Natural killer cell treated with Interleukin-12 subunit alpha and Interleukin-12 subunit beta and Interleukin-15 and Interleukin-18, amount 100 ng/mL, for 72 hours (primary cell): ENCODE measurements at places on chromosomes 3 and 15. TPM values are rescaled to one million over a fixed set of nuclear protein-coding genes. Genes with fewer than 3 reads are reported as not detected.

- no peaks in the 10 kb centered on the region for H3K36me3 ChIP-seq
- DNase-seq, result no peak
- H3K4me3 ChIP-seq, result no peak overlapping the region
- H3K4me1 ChIP-seq, result no peaks in the 10 kb centered on the region
These were observed 15.1 kb downstream of the GMNC start for GRCh38 chr3:190847436-190847835.

DNA sequence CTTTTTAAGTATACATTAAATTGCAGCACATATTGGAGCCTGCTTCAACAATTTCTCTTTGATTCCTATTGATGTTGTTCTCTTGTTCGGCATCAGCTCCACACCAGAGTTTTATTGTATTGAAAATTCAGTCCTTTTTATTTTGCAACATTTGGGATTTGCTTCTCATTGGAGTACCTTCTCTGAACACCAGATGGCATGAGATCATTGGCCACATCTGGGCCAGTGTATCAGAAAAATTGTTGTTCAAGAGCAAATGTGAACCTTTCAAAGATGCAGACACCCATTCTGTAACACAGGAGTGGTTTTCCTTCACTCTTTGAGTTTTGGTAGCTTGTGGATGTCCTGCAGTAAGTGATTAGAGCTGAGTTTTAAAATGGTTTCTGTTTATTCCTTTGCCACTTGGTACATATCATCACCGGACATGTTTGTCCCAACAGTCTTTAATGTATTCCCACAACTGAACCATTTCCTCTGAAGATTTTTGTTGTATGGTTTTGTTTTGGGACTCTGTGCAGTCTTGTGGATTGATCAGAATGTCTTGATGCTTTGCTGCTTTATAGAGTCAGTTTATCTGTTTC is 96.1 kb downstream of the MCTP2 start:
- H3K36me3 ChIP-seq, result peaks cover 43% of the 10 kb centered on the region
- DNase-seq, result peak; percentile 8
- peaks cover 64% of the 10 kb centered on the region for H3K4me1 ChIP-seq
- no peaks in the 10 kb centered on the region for H3K27me3 ChIP-seq

- H3K27ac ChIP-seq, result peak overlapping the region; percentile 12
- H3K27me3 ChIP-seq, result no peaks in the 10 kb centered on the region
- H3K4me1 ChIP-seq, result peaks cover 25% of the 10 kb centered on the region
These were observed 20.9 kb downstream of the RAF1 start for GRCh38 chr3:12643010-12643380.

- H3K4me3 ChIP-seq, result no peak overlapping the region
- no peak for DNase-seq
- H3K27ac ChIP-seq, result no peak overlapping the region
- no peaks in the 10 kb centered on the region for H3K27me3 ChIP-seq
These were observed 128.7 kb upstream of the MB21D2 start for GRCh38 chr3:193046371-193046770.

DNA sequence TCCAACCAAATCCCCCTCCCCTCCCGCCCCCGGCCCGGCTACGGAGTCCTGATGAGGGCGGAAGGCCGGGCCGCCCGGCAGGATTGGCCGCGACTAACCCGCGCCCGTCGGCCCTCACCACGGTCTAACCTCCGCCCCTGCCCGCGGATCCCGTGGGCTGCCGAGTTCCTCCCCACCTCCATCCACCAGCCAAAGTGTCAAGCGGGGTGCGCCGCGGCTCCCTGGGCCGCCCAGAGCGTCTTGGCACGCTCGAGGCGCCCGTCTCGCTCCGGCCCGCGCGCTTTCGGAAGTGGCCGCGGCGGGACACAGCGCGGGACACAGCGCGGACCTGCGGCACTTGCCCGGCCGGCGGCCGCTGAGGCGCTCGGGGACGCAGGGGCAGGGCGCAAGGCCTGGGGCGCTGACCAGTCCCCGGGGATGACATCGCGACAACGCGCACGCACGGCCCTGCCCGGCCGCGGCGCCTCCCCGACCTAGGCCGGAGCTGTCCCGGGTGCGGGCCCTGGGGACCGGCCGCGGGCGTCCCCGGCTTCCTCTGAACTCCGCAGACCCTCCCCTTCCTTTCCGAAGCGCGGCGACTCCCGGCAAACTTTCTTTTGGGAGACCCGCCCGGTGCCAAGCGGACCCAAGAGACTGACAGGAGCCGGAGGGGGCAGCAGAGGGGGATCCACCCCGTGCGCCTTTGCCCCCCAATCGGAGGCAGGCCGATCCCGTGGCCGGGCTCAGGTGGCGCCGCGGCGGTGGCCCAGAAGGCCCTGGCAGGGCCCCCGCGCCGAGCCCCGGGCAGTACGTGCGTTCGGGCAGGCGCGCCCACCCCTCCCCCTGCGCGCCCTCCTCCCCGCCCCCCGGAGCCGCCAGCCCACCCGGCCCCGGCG is 112.8 kb upstream of the ICE2 start:
- H3K4me1 ChIP-seq, result peaks cover 50% of the 10 kb centered on the region
- DNase-seq, result peak; percentile 71
- H3K27me3 ChIP-seq, result no peaks in the 10 kb centered on the region
- peak overlapping the region; percentile 89 for H3K4me3 ChIP-seq
- peak overlapping the region; percentile 91 for H3K27ac ChIP-seq
- H3K36me3 ChIP-seq, result peaks cover 14% of the 10 kb centered on the region

Gene DAPK2
- 0.76 TPM for total RNA-seq

Gene CCDC39
- total RNA-seq, result not detected

DNA sequence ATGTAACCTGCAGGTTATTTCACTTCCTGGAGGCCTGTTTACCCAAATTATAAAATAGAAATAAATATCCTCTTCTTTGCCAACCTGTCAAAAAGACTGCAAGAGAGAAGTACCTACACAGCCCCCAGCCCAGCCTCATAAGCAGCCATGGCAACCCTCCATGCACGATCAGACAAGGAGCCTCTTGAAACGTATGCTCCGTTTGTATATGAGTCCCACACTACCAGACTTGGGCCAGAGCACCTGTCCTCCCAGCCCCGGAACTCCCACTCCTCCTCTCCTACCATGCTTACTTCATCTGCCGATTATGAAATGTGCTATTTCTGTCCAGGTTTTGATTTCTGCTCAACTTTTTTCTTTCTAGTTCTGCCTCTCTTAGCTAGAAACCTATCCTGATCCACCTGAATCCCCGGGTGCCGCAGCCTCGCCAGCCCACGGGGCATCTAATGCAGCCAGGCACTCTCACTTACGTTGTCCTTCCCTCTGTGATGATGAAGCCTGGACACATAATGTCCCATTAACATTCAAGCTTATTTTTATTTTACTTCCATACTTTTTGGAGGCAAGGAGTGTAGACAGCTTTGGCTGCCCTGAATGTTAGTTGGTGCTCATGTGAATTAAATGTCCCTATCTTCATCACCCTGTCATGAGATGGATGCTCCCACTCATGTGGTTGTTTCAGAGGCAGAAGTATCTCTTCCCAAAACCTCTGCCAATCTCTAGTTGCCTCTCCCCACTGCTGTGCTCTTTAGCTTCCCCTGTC is 73.8 kb downstream of the MB21D2 start:
- no peak overlapping the region for H3K4me3 ChIP-seq
- peaks cover 12% of the 10 kb centered on the region for H3K27me3 ChIP-seq
- DNase-seq, result no peak
- no peaks in the 10 kb centered on the region for H3K36me3 ChIP-seq
- H3K27ac ChIP-seq, result no peak overlapping the region

Gene VGLL3
- total RNA-seq, result not detected

Gene SLC22A13
- 1.3 TPM for total RNA-seq

GRCh38 chr15:67080900-67081431 is 15.6 kb downstream of the SMAD3 start:
- no peaks in the 10 kb centered on the region for H3K27me3 ChIP-seq
- H3K27ac ChIP-seq, result peak overlapping the region; percentile 78
- H3K4me1 ChIP-seq, result peaks cover 78% of the 10 kb centered on the region
- H3K4me3 ChIP-seq, result peak overlapping the region; percentile 45
- DNase-seq, result no peak

GRCh38 chr15:78880242-78880533 is 7.5 kb downstream of the MORF4L1 start:
- H3K27me3 ChIP-seq, result no peaks in the 10 kb centered on the region
- H3K4me1 ChIP-seq, result peaks cover 34% of the 10 kb centered on the region
- H3K4me3 ChIP-seq, result peak overlapping the region; percentile 4
- peaks cover 9% of the 10 kb centered on the region for H3K36me3 ChIP-seq
- H3K27ac ChIP-seq, result peak overlapping the region; percentile 56
- no peak for DNase-seq

- H3K4me3 ChIP-seq, result no peak overlapping the region
- no peak for DNase-seq
- no peak overlapping the region for H3K27ac ChIP-seq
- H3K4me1 ChIP-seq, result no peaks in the 10 kb centered on the region
These were observed 116.4 kb downstream of the SENP2 start for GRCh38 chr3:185702262-185703225.

GRCh38 chr3:50652709-50653108 is 22.0 kb upstream of the DOCK3 start:
- H3K4me3 ChIP-seq, result no peak overlapping the region
- H3K27ac ChIP-seq, result no peak overlapping the region
- H3K36me3 ChIP-seq, result no peaks in the 10 kb centered on the region
- H3K27me3 ChIP-seq, result no peaks in the 10 kb centered on the region

Gene FGD5
- total RNA-seq, result not detected

Gene CLDN18
- total RNA-seq, result not detected

- H3K4me1 ChIP-seq, result peaks cover 70% of the 10 kb centered on the region
- DNase-seq, result no peak
- H3K27ac ChIP-seq, result peak overlapping the region; percentile 15
- no peaks in the 10 kb centered on the region for H3K27me3 ChIP-seq
- no peak overlapping the region for H3K4me3 ChIP-seq
- no peaks in the 10 kb centered on the region for H3K36me3 ChIP-seq
These were observed 4.9 kb upstream of the PPP1R2 start for GRCh38 chr3:195548006-195548405.

GRCh38 chr3:168341956-168342936 is 246.5 kb upstream of the GOLIM4 start:
- no peak for DNase-seq
- H3K27ac ChIP-seq, result no peak overlapping the region
- no peaks in the 10 kb centered on the region for H3K27me3 ChIP-seq
- H3K4me1 ChIP-seq, result no peaks in the 10 kb centered on the region
- H3K4me3 ChIP-seq, result no peak overlapping the region
- no peaks in the 10 kb centered on the region for H3K36me3 ChIP-seq

GRCh38 chr3:46619845-46620778 is 7.8 kb downstream of the FAM240A start:
- H3K4me1 ChIP-seq, result no peaks in the 10 kb centered on the region
- DNase-seq, result no peak
- H3K27me3 ChIP-seq, result peaks cover 52% of the 10 kb centered on the region
- no peaks in the 10 kb centered on the region for H3K36me3 ChIP-seq
- no peak overlapping the region for H3K4me3 ChIP-seq

Gene CPNE9
- not detected for total RNA-seq

DNA sequence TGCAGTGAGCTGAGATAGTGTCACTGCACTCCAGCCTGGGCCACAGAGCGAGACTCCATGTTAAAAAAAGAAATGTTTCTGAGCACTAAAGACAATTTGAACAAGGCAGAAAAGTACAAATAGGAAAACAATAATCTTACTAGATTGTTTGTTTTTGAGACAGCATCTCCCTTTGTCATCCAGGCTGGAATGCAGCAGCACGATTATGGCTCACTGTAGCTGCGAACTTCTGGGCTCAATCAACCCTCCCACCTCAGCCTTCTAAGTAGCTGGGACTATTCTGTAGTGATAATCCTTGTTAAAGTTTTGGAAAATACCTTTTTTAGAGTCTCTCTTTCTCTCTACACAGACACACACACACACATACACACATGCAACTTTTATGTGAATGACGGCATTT is 107.1 kb downstream of the LPP start:
- H3K4me1 ChIP-seq, result peaks cover 10% of the 10 kb centered on the region
- no peak overlapping the region for H3K4me3 ChIP-seq
- H3K36me3 ChIP-seq, result no peaks in the 10 kb centered on the region
- H3K27me3 ChIP-seq, result no peaks in the 10 kb centered on the region

GRCh38 chr3:72338942-72339669 is 509.1 kb downstream of the SHQ1 start:
- DNase-seq, result peak; percentile 64
- no peaks in the 10 kb centered on the region for H3K36me3 ChIP-seq
- H3K27me3 ChIP-seq, result no peaks in the 10 kb centered on the region
- no peak overlapping the region for H3K27ac ChIP-seq

DNA sequence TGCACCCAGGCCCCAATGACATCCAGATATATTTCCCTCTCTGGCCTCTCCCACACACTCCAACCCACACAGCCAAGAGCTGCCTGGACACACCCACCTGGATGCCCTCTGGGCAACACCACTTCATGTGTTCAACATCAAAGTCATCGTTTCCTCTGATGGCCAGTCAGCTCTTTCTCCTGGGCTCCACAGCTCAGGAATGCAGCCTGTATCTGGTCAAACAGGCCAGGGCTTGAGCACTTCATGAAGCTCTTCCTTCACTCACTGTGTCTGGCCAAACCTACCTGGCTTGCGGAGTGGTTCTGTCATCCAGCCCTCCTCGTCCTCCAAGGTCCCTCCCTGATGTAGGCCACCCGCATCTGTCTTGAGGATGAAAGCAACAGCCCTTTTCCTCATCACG is 35.8 kb upstream of the SLC6A11 start:
- H3K4me1 ChIP-seq, result peaks cover 9% of the 10 kb centered on the region
- no peak overlapping the region for H3K27ac ChIP-seq
- H3K36me3 ChIP-seq, result no peaks in the 10 kb centered on the region
- H3K4me3 ChIP-seq, result no peak overlapping the region
- no peak for DNase-seq

DNA sequence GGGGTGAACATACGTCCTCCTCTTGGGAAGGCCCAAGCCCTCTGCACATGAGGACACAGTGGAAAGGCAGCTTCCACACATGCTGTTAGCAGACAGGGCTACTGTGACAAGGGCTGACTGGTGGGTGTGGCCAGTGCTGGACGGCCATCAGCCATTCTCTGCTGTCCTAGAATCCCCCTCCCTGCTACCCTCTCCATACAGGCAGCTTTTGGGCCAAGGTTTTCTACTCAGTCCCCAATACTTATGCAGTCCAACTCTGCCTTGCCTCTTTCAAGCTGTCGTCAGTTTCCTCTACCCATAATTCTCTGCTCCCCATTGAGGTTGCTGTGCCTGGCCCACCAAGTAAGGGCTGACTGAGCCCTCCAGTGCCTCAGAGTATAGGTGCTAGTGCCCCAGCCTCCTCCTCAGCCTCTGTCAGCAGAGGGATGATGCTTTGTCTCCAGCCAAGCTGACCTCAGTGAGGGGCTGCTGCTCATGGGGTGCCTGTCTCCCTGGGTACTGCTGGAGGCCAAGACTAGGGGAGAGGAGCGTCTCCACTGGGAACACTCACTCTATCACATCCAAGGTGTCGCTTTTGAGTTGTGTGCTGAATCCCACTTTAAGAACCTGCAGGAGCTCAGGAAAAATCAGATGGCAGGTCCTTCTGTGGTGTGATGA is 2.8 kb downstream of the LOXL1 start:
- peak overlapping the region; percentile 57 for H3K4me3 ChIP-seq
- no peak for DNase-seq
- H3K4me1 ChIP-seq, result peaks cover 12% of the 10 kb centered on the region
- no peaks in the 10 kb centered on the region for H3K36me3 ChIP-seq
- H3K27me3 ChIP-seq, result peaks cover 10% of the 10 kb centered on the region

Gene MYO1E
- 20.0 TPM for total RNA-seq

Gene ARPP21
- total RNA-seq, result not detected

Gene LRRC31
- not detected for total RNA-seq

GRCh38 chr15:78051596-78051995 is 25.9 kb downstream of the TBC1D2B start:
- DNase-seq, result no peak
- H3K27ac ChIP-seq, result peak overlapping the region; percentile 91
- peaks cover 73% of the 10 kb centered on the region for H3K4me1 ChIP-seq
- no peaks in the 10 kb centered on the region for H3K27me3 ChIP-seq
- H3K4me3 ChIP-seq, result peak overlapping the region; percentile 89

Gene TMOD2
- 7.2 TPM for total RNA-seq
